Activated T-helper 17 cell treated with anti-CD3 and anti-CD28 coated beads, Interleukin-2, amount 50 U/mL, for 72 hours (primary cell): ENCODE measurements at places on chromosomes 2 and 18.
A peak's percentile ranks its signal among the peaks of the same experiment; 100 is the strongest.

DNA sequence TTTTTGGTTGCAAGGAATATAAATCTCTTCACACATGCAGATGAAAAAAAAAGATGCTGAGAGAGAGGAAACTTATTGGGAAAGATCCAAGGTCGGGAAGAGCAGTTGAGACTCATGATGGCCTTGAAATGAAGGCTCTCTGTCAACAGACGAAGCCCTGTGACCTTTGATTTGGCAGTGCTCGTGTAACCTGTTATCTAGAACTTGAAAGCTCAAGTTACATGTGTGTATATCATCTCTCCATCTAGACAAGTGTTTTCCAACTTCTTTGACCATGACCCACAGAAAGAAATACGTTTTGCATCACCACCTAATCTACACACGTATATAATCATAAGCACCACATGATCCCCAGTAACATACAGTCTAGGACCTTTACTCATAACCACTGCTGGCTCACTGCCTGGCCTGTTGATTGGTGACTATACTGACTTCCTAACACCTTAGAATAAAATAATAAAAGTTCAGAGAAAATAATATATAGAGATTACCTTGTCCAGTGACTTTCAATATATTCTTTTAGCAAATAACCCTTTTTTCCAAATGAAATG, 319.0 kb upstream of the PKDCC start:
- ATAC-seq = no peak

DNA sequence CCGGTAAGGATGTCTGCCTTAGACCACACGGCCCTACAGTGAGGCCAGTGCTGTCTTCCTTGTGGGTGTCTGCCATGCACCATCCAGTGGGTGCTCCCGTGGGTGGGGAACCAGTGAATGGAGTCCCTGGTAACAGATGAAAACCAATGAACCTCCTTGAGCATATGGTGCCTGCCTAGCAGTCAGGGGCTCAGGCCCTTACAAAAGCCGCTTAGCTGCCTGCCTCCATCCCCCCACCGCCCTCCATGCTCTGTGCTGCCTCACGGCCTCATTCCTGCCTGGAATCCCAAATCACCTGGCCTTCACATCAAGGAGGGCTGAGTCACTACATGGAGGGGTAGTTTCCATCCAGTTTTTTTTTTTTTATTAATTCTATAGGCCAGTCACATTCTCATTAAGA, 30.8 kb upstream of the TRIB2 start:
- ATAC-seq = no peak

GRCh38 chr18:24482821-24483220, 22.4 kb downstream of the HRH4 start:
- no peak for ATAC-seq

DNA sequence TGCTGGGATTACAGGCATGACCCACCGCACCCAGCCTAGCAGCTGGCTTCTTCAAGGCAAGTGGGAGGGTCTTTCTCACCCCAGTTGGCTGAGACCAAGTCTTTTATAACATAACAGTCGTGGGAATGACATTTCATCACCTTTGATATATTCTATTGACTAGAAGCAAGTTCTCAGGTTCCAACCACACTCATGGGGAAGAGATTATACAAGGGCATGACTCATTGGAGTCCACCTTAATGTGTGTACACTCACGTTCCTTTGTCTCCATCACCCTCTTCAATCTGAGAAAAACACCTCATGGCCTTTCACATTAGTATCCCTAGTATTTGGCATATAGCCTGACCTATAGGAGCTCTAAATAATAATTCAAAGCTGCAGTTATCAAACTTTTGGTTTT, 2.8 kb upstream of the BBS5 start:
- ATAC-seq = no peak

DNA sequence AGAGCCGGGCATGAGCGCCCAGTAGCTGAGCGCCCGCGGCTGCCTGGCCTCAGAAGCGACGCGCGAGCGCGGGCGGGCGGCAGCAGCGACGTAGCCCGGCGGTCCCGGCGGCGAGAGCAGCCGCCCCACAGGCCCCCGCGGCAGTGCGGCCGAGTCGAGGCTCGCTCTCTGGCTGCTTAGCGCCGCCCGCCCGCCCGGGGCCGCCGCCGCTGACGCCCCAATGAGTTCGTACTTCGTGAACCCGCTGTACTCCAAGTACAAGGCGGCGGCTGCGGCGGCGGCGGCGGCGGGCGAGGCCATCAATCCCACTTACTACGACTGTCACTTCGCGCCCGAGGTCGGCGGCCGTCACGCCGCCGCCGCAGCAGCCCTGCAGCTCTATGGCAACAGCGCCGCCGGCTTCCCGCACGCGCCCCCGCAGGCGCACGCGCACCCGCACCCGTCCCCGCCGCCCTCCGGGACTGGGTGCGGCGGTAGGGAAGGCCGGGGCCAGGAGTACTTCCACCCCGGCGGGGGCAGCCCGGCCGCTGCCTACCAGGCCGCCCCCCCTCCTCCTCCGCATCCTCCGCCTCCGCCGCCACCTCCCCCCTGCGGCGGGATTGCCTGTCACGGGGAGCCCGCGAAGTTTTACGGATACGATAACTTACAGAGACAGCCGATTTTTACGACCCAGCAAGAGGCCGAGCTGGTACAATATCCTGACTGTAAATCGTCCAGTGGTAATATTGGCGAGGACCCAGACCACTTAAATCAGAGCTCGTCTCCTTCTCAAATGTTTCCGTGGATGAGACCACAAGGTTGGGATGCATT, 847 bp downstream of the HOXD8 start:
- no peak for ATAC-seq

GRCh38 chr2:207165121-207166038, at the start of gene KLF7:
KLF7 (minus strand) TSS chr2:207165948; CDS start chr2:207165568, 380 bp downstream.
- ATAC-seq = peak; percentile 20

DNA sequence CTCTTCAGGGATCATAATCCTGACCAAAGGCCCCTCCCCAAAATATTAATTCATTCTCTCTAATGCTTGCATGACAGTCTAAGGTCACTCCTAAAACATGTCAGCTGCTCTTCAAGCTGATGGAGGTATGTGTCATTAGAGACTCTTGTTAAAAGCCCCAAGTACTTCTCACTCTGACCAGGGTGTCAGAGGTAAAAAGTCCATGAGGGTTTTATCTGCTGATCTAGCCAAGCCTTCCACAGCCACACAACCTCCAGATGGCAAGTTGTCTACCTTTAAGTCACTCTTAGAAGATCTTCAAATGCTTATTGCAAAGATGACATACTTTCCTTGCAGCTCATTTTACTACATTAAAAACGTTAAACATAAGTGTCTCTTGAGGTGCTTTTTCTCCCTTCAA, 83.6 kb upstream of the ETAA1 start:
- no peak for ATAC-seq
